ENCODE measurements at places on chromosomes 1 and 21.

DNA sequence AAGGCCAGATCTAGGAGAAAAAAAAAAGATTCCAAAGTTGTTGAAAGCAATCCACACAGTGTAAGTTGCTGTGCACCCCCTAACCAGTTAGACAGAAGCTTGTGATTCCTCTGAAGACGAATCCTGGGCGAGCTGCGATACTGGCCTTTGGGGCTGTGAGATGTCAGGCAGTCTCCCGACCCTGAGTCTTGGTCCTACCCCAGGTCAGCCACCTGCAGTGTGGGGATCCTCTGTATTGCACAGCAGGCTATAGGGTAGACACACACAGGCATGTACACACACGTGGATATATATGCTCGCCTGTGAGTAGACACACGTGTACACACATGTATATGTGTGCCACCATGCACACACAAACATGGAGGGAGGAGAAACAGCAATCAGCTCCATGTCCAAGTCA lies 12.9 kb downstream of the ACTRT2 start:
- DNase-seq, result no peak

GRCh38 chr1:186819563-186819962 lies 9.2 kb upstream of the PLA2G4A start:
- DNase-seq, result no peak

DNA sequence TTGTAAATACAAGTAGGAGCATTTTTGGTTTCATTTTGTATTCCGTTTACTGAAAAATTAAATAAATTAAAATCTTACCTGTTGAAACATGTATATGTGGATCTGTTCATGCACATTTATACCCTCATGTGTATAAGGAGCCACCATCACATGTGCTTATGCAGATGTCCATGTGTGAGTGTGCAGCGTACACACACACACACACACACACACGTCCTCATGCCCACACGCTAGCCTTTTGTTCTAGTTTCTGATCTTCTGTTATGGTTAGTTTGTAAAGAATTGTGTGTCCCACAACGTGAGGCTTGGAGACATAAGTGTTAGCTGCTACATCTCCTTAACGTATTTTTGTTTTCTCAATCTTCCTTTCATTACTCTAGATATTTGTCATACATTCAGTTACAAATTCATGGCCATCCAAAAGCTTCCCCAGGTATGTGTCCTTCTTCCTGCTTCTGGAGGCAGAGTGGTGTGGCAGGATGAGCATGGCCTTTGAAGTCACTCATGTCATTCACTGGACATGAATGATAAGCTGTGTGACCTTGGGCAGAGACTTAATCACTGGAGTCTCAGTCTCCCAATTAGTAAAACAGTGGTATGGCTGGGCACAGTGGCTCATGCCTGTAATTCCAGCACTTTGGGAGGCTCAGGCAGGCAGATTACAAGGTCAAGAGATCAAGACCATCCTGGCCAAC lies 54.6 kb downstream of the TENT5C start:
- no peak for DNase-seq

DNA sequence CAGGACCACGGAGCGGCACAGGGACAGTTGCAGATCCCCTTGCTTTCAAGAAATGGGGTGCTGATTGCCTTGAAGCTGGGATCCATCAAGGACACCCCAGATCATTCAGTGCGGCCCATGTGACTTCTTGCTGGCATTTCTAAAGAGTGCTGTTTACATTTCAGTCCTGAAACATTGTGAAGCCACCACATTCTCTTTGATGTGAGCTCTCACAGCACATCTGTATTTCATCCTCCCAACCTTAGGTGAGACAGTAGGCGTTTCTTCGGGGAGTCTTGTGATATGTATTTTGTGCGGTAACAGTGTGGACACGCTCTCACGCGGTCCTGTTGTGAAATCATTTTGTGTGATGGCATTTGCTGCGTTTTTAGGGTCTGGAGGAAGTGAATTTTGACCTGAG lies 57.2 kb downstream of the CACHD1 start:
- DNase-seq, result no peak

- DNase-seq, result peak; percentile 77
These were observed 63.2 kb downstream of the CD247 start for GRCh38 chr1:167454894-167455785.

DNA sequence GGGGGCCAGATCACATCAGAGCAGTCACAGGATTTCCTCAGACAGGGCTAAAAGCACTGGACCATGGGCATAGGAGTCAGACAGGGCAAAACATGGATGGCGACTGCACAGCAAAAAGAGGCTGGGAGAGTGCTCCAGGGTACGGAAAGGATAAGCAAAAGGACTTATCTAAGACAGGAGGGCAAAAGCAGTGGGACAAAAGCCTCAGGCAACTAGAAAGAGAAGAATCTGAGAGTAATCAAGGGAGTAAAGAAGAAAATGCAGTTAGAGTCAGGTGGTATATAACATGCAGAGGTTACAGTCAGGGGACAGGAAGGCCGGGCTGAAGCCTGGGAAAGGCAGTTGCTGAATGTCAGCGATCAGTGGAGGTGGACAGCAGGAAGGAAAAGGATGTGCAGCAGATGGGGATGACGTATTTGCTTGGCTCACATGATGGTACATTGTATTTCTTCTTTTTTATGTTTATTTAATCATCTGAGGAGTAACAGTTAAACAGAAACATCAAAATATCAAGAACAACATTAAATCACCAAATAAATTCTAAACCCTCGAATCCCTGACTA lies 63.1 kb upstream of the CNN3 start:
- no peak for DNase-seq

- DNase-seq, result no peak
These were observed 5.0 kb downstream of the TMEM240 start for GRCh38 chr1:1535201-1536018.
